MG63 (cell line): ENCODE measurements at places on chromosomes 16 and 17.

GRCh38 chr17:67810464-67810863 lies 14.8 kb upstream of the BPTF start:
- no peak for DNase-seq

DNA sequence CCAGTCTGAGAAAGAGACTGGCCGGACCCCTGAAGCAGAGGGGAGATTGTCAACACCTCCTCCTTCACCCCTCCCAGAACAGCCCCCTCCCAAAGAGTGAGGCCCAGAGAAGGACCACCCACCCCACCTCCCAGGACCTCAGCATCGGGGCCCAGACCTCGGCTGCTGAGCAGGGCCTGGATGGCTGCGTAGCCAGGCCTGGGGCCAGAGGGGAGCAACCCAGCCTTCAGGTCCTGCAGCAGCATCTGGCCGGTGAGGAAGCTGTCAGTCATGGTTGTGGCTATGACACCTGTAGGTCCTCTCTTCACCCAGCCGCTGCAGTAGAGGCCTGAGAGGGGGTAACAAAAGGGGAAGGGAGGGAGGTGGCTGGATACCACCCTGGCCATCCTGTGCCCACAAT lies 3.2 kb upstream of the GRIN2C start:
- DNase-seq, result no peak

- DNase-seq, result no peak
Observed at GRCh38 chr17:38724337-38724988, 5.7 kb upstream of the CISD3 start.

DNA sequence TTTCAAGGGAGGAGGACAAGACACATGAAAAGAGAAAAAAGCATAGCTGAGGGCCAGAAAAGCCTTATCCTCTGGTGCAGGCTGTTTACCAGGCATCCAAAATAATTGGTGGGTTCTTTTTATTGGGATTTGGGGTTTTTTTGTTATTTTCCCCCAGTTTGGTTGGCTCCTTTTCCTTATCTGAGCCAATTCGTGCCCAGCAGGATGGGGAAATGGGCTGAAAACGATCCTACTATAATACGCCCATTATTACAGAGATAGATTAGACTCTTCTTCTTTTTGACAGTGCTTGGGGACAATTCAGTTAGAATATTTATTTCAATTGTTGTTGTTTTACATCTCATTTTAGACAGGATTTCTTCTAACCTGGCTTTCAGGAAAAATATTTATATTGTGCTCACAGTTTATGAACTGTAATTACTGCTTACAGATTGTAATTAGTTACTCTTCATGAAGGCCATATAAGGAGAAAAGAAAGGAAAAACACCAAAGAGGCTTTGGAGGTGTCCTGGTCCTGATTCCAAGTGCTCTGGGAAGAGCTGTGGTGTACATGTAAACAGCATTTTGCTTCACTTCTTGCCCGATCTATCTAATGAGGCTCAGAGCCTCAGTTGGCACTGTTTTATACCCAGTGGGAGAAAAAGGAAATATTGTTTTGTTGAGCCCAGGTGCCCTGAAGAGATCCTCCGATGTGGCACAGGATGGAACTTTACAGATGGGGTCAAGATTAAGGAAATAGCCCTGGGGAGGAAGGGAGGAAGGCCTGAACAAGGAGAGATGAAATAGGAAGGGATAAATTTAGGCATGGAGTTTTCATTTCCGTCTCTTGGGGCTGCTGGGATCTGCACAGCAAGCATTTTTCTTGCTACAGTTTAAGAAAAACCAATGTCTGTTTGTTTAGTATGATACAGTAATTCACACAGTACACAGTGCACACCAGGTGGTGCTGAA lies 611 bp upstream of the ANKRD40 start:
- no peak for DNase-seq

DNA sequence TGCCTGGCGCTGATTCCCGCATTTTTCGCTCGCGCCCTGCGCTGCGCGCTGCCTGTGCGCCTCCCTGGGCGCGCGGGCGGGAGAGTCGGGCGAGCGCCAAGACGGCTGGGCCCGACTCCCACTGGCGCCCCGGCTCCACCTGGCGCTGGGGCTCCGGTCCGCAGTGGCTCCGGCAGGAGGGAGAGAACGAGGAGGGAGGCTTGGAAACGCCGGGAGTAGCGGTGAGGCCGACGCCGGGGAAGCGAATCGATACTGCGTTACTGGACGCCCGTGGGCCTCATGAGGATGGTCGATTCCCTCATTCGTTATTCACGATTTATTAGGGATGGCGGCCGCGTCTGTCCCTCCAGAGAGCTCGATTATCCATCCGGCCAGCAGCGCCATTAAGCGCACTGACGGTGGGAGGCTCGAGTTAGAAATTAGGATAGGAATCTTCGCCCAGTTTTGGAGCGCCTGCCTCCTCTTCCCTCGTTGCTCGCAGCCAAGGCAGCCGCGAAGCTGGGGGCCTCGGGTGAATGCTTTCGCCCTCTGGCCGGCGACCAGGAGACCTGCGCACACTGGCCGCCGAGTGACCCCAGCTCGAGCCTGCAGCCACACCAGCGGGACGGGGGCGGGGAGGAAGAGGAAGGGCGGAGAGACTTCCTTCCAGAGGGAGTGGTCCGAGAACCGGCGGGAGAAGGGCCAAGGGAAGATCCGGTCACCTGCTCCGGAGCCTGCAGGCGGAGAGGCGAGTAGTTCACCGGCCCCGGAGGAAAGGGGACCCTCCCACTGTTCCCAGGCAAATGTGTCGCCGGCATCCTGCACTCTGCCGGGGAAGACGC lies 1.3 kb upstream of the PCGF2 start:
- DNase-seq, result peak; percentile 95

GRCh38 chr16:58656899-58657298 lies 27.3 kb upstream of the CNOT1 start:
- no peak for DNase-seq

GRCh38 chr16:1559446-1559975 lies 26.0 kb downstream of the TMEM204 start:
- no peak for DNase-seq

DNA sequence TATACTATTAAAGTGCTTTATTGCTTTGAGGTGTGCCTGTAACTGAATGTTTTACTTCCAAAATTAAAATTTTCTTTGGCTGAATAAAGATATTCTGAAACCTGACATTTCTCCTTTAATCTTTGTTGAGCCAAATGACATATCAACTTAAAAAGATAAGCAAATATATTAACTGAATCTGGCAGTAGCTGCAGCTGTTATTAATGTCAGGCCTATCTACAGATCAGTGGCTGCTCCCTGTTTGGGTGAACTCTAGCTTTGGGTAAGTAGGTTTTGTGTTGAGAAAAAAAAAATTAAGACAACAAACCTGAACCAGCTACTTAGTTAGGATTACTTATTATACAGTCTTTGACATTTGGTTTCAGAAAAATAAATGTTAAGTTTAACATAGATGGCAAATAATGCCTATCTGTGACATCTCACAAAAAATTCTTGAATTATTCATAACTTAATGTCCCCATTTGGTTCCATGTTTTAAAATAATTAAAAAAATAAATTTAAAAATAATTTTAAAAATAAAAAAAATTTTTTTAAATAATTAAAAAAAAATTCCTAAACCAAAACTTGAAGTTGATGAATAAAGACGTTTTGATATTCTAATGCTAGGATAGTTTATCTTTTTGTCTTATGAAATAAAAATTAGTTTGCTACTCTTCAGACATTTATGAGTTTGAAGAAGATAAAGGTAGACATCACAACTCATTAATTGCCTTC lies 19.8 kb downstream of the CPD start:
- no peak for DNase-seq

GRCh38 chr16:79628501-79628975 lies 28.0 kb upstream of the MAF start:
- no peak for DNase-seq

DNA sequence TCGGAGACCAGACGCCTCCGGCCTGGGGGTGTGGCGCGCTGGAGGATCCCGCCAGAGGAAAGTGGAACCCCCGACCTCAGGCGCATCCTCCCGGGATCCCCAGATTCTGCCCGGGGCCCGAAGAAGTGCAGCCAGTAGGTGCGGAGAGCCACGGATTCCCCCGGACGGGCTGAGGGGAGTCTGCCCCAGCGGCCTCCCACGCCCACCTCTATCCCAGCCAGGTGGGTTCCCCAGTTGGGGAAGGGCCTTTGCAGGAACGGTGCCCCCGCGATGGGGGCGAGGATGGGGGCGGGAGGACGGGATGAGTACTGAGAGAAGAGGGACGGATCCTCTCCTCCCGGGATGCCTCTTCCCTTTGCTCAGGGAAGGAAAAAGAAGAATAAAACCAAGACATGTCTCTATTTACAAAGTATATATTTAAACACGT lies 5.1 kb downstream of the CBX8 start:
- DNase-seq, result no peak

GRCh38 chr17:12665263-12666210 lies at the start of gene MYOCD:
MYOCD (plus strand) TSS chr17:12665890; CDS start chr17:12666189, 299 bp downstream.
- peak; percentile 53 for DNase-seq

DNA sequence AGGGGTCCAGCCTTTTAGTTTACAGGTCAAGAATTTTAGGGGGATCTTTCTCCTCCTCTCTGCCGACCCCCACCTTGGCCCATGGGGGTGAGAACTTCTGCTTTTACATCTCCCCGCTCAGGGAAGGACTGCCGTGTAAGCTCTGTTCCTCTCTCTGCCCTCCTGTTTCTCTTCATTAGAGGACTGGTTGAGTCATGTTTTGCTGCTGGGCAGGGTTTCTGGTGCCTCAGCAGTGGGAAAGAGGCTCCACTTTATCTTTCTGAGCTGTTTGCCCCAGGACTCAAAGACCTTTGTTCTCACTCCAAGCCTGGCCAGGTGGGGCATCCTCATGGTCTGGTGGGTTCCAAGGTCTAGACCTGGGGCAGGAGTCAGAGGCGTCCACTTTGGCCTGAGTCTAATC lies 93.0 kb downstream of the UTP18 start:
- peak; percentile 24 for DNase-seq

- no peak for DNase-seq
Observed at GRCh38 chr16:84604477-84605013, 13.3 kb downstream of the COTL1 start.

DNA sequence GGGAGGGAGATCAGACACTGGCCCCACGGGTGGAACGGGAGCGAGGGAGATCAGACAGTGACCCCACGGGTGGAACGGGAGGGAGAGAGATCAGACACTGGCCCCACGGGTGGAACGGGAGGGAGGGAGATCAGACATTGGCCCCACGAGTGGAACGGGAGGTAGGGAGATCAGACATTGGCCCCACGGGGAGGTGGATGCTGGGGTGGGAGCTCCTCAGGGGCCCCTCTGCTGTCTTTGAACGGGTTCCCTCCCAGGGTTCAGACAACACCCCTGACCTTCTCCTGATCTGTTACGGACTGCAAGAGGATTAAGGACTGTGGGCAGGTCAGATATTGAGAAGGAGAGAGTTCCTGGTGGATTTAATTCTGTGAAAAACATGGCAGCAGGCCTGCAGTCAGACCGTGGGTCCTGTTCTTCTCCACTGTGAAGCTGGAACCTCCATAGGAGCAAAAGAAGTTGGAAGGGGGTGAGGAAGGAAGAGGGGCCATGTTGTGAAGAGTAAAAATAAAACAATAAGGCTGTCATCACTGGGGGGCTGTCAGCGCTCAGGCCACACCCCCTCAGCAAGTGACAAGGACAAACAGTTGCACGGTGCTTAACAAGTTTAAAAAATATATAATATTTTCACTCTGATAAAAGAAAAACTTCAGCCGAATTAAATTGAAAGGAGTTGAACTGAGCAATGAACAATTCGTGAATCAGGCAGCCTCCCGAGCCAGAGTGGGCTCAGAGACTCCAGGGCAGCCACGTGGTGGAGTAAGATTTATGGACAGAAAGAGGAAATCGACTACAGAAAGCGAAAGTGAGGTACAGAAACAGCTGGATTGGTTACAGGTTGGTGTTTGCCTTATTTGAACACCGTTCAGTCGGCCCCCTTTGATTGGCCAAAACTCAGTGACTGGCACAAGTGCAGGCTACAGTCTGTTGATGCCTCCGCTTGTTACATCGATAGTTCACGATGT lies 348.7 kb upstream of the TNRC6C start:
- DNase-seq, result no peak

DNA sequence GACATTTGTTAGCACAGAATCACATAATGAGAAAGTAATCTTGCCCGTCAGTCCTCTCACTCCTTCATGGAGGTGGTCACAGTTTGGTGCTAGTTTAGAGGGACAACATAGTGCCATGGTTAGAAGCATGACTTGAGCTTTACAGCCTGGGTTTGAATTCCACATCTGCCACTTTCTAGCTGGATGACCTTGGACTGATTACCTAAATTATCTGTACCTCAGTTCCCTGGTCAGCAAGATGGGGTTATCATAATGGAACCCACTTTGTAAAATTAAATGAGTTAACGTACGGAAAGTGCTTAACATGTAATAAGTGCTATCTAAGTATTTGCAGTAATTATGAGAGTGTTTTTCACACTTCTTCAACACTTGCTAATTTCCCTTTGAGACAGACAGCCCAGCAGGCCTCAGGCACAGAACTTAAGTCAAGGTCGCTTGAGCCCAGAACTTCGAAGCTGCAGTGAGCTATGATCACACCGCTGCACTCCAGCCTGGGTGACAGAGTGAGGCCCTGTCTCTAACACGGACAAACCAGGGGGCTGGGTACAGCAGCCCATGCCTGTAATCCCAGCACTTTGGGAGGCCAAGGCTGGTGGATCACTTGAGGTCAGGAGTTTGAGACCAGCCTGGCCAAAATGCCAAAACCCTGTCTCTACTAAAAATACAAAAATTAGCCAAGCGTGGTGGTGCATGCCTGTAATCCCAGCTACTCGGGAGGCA lies 7.1 kb downstream of the VWA3A start:
- DNase-seq, result no peak

DNA sequence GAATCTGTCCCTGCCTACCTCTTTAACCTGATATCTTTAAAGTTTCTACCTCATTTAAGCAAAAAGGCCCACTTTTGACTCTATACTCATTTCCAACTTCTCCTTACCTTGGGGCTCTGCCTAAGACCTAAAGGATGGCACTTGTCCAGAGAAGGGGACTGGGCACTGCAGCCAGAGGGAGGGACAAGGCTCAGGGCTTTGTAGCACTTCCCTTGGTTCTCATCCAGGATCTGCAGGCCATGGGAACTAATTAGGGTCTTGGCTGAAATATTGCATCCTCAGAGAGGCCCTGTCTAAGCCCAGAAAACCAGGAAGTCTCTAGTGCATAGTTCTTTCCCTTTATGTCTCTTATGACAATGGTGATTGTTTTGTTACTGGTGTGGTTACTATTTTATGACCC lies 37.3 kb downstream of the IRX5 start:
- DNase-seq, result no peak

DNA sequence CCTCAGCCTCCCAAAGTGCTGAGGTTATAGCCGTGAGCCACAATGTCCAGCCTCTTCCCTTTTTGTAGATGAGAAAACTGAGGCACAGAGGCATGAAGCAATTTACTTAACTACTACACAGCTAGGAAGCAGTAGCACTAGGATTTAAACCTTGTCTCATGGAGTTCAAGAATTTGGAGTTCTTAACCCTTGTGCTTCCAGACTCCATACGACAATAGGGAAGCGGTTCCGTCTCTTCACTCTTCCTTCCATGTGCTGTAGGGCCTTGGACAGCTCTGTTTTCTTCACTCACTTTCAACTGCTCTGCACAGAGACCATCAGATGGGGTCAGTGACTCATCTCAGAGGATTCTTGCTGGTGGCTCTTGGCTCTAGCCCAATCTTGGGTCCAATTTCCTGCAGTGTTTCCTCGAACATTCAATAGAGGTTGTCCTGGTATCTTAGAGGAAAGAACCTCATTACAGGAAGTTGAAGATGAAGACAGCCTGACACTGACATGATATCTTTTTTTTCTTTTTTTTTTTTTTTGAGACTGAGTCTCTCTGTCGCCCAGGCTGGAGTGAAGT lies 19.3 kb downstream of the ITGAL start:
- DNase-seq, result peak; percentile 56

GRCh38 chr17:79933863-79934652 lies 94.8 kb upstream of the CBX4 start:
- DNase-seq, result peak; percentile 73
